Frontal cortex (tissue), 4 donors: ENCODE measurements at places on chromosomes 7 and 10. TPM values are rescaled to one million over a fixed set of nuclear protein-coding genes. Genes with fewer than 3 reads are reported as not detected.

The NKX1-2 gene
- under 0.01 TPM for total RNA-seq

- DNase-seq: no peak
These were observed 250.9 kb downstream of the SFMBT2 start for GRCh38 chr10:7159928-7160327.

The RAMP3 gene
- 5.7 TPM for total RNA-seq

DNA sequence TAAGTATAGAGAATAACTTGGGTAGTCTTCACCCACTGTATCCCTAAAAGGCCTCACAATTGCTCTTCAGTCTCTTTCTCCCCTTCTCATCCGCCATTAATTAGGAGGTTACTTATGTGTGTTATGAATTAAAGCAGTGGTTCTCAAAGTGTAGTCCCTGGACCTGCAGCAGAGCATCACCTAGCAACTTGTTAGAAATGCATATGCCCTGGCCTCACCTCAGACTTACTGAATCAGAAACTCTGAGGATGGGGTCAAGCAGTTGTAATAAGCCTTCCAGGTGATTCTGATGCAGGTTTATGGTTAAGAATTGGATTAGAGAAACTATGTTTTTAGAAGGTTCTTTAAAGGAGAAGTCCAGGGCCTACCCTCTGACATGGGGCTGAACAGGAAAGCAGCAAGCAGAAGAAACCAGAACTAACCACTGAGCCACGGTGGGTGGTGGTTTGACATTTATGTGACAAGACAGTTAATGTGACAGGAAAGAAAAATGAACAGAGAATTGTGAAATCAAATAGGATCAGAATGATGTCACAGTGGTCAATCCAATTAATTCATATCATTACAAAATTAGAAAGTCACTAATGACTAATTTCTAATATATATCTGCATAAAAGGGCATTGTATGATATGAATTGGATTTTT lies 37.6 kb downstream of the ENTPD1 start:
- DNase-seq: no peak

The CXCL12 gene
- total RNA-seq: 13.9 TPM

GRCh38 chr10:118305730-118306129 lies 36.4 kb downstream of the FAM204A start:
- DNase-seq: no peak

GRCh38 chr7:146094356-146094755 lies 22.2 kb upstream of the CNTNAP2 start:
- no peak for DNase-seq

GRCh38 chr10:76310588-76311080 lies 879.2 kb downstream of the LRMDA start:
- no peak for DNase-seq

The EZH2 gene
- 38.7 TPM for total RNA-seq

DNA sequence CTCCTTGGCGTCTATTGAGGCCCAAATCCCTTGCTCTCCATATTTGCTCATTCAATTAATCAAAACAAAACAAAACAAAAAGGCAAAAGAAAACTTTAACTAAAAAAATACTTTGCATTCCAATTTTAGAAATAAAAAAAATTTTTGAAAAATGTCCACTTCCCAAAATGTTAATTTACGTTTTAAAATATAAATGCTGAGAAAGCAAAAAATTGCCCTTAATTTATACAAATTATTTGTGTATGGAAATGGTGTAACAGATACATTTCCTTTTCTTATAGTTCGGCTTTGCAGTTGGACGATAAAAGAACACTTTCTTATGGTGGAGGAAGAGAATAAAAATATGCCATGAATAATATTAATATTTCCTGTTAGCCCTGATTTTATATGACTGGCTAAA lies 652.8 kb upstream of the PFKP start:
- DNase-seq: no peak

- DNase-seq: no peak
These were observed 226.0 kb downstream of the CELF2 start for GRCh38 chr10:11243425-11244222.

DNA sequence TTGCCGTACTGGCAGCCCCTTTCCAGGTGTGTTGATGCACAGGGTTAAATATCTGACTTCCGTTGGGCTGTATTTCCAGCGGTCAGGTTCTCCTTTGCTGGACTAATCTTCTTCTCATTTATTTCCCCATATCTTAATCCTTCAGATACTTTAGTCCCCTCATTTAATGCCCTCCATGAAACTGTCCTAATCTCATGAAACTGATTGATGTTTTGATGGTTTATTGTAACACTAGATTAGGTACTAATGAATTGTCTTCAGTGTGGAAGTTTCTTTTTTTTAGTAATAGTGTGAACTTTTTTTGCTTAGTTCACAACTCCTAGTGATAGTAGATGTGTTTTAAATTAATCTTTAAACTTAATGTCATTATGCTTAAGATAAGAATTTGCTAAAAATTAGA lies 6.3 kb downstream of the CUL1 start:
- DNase-seq: no peak

The DMBT1 gene
- not detected for total RNA-seq

DNA sequence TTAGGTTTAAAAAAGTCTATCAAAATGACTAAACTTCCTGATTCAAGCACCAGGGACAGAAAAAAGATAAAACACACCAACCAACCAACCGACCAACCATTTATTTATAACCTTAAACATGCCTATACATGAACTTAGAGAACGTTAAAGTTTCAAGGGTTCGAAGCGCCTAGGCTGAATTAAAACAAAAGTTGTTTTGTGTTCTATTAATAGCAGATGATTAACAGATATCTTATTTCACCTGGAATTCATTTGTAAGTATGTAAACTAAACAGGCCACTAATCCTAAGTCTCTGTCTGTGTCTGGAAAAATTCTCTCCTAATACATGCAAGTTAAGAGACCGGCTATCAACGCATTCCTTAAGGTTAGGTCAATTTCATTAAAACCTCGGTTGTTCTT lies 1.4 kb downstream of the BAIAP2L1 start:
- no peak for DNase-seq

GRCh38 chr7:157423348-157423747 lies 86.5 kb downstream of the DNAJB6 start:
- no peak for DNase-seq

The WIPF3 gene
- 4.1 TPM for total RNA-seq

The TUBAL3 gene
- not detected for total RNA-seq

DNA sequence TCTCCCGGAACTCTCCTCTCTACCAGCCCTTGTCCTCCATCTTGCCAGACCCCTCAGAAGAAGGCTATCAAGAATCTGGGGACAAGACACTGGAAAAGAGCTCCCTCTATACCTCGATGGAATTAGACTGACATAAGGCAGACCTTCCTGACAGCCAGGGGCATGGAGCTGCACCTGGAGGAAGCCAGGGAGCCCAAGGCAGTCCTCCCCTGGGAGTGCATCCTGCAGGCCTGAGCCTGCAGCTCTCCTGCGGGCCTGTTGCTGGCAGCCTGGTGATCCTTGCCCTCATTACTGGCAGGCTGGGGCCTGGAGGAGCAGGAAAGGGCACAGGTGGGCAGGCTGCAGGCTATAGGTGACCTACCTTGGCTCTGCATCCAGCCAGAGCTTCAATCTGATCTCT lies 323.4 kb downstream of the GRID1 start:
- no peak for DNase-seq

GRCh38 chr10:5490698-5491464 lies 8.5 kb downstream of the CALML5 start:
- DNase-seq: no peak

DNA sequence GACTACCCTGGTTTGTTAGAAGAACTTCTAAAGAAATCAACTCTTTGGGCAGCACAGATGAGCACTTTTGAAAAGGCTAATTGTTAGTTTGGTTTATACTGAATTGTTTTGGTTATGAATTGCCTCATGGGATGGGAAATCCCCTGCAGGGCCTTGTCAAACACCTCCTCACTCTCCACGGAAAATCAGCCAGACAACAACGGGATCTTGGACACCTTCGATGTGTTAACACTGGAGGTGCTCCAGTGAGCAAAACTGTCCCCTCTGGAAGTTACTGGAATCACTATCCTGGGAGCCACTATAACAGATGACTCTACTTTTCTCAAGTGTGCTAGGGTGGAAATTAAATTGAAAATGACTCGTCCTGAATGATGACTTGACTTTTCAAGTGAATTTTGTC lies 38.7 kb downstream of the CDK6 start:
- no peak for DNase-seq

- DNase-seq: no peak
These were observed 157.5 kb upstream of the FERD3L start for GRCh38 chr7:19302731-19303130.

The ECHDC3 gene
- 1.6 TPM for total RNA-seq

DNA sequence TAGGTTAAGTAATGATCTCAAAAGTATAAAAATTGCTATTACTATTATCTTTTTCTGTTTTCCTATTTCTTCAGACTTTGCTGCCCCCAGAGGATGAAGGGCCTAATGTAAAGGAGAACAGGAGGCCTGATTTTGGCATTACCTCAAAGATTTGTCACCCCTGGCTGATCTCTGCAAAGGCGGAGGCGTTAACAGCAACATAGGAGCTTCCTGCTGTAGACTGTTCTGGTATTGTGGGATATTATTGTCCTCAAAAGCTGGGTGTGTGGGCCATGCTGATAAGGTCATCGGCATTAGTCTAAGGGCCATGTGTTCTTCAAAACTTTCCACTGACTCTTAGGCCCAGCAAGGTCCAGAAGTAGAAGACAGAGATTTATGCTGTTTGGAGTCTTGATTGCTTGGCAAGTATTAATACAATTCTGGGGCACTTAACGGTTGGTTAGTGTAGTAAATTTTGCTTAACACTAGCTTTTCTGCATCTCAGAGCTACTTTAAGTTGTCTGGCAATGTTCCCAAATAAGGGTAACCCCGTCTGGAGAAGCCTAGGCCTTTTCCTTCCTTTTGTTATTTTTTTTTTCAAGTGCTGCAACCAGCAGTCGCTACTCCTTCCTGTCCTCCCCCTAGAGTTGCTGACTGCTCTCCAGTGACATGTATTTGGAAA lies 14.0 kb upstream of the ENTPD1 start:
- DNase-seq: no peak

DNA sequence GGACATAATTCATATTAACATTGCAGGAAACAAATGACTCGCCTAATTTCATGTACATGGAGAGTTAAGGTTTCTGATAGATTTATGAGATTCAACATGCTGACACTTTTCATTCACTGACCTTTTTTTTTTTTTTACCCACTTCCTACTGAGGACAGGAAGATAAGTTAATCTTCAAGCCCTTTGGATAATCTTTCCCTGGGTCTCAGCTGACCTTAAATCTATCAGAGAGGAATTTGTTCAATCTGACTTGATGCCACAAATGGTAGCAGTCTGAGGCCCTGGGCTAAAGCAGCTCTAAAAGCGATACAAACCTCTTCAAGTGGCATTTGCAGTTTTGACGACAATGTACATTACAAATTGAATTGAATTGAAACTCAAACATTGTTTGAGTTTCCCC lies 493.3 kb upstream of the SORCS1 start:
- DNase-seq: no peak

The PFKFB3 gene
- total RNA-seq: 14.3 TPM

- no peak for DNase-seq
These were observed 204.6 kb downstream of the HDAC9 start for GRCh38 chr7:18700147-18700546.

The CFAP43 gene
- total RNA-seq: 15.9 TPM

The GNG11 gene
- 4.9 TPM for total RNA-seq

GRCh38 chr7:80039251-80039884 lies 95.3 kb upstream of the GNAI1 start:
- no peak for DNase-seq

The ANK3 gene
- total RNA-seq: 205 TPM

GRCh38 chr7:111840528-111840927 lies 278.2 kb upstream of the IMMP2L start:
- no peak for DNase-seq

GRCh38 chr10:133050371-133050770 lies 37.4 kb upstream of the ADGRA1 start:
- no peak for DNase-seq

The GCK gene
- 6.5 TPM for total RNA-seq

- no peak for DNase-seq
These were observed 127.1 kb upstream of the AOAH start for GRCh38 chr7:36851382-36851781.

The ENO4 gene
- 1.2 TPM for total RNA-seq

GRCh38 chr7:117600911-117601310 lies 121.1 kb downstream of the CFTR start:
- no peak for DNase-seq

DNA sequence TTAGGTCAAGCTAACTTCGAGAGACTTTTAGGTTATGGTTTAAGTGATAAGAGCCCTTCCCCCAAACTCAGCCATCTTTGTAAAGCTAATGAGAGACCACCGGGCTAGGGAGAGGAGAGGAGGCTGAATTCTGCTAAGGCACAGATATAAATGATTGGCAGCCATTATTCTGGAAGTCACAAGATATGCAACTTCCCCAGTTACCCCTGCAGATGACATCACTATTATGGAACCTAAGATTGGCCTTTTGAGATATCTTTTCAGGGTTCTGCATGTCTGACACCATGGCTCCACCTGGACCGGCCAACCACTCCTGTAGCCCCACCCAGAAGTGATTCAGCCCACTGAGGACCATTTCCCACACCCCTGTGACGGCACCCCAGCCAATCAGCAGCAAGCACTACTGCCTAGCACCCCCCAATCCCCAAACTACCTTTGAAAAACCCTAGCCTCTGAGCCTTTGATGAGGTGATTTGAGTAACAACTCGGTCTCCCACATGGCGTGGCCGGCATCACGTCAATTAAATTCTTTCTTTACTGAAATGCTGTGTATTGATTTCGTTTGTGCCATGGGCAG lies 14.4 kb downstream of the VIPR2 start:
- no peak for DNase-seq

The AUTS2 gene
- 71.3 TPM for total RNA-seq

- DNase-seq: no peak
These were observed 77.9 kb downstream of the THSD7A start for GRCh38 chr7:11754123-11754522.

DNA sequence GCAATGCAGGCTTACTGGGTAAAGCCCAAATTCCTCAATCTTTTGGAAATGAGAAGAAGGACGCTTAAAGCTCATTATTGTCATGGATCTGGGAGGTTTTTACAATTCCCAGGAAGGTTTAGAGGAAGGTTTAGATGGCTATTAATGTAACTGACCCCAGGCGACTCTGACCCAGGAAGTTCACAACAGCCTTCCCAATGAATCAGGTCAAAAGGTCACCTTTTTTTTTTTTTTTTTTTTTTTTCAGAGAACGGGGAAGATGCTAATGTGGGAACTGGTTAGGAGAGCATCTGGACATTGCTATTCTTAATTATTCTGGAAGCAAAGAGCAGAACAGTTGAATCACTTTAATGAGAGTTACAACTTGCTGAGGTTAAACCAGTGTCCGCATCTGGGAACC lies 149.9 kb upstream of the ITGB1 start:
- DNase-seq: no peak

The KIAA1549 gene
- total RNA-seq: 21.6 TPM

The ELMO1 gene
- 68.1 TPM for total RNA-seq
